ENCODE measurements at places on chromosomes 3 and 15.

DNA sequence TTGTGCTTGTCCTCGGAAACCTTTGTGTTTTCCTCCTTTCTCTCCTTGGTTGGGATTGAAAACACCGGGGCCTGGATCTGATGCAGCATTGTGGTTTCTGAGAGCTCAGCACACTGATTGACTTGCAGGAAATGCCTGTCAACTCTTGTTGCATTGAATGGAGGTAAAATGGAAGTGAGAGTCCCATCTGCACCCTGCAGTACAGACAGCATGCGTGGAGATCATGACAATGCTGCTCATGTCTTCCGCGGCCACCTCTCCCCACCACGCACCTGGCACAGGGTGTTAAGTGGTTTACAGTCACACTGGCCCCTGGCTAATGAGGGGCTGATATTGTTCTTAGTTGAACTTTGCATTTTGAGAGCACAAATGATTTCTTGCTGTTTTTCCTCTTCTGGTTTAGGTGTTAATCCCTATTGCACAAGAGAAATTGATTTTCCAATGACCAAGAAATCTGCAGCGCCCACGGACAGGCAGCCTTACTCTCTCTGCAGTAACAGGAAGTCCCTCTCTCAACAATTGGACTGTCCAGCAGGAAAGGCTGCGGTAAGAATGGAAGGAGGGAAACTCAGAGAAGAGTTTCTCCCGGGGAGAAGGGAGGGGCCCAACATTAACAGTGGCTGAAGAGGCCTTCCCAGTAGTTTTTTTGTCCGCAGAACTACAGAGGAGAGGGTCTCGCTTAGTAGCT, 58.5 kb downstream of the STARD5 start:
- DNase-seq, result no peak

GRCh38 chr15:41967506-41968206, 4.7 kb downstream of the EHD4 start:
- no peak for DNase-seq

DNA sequence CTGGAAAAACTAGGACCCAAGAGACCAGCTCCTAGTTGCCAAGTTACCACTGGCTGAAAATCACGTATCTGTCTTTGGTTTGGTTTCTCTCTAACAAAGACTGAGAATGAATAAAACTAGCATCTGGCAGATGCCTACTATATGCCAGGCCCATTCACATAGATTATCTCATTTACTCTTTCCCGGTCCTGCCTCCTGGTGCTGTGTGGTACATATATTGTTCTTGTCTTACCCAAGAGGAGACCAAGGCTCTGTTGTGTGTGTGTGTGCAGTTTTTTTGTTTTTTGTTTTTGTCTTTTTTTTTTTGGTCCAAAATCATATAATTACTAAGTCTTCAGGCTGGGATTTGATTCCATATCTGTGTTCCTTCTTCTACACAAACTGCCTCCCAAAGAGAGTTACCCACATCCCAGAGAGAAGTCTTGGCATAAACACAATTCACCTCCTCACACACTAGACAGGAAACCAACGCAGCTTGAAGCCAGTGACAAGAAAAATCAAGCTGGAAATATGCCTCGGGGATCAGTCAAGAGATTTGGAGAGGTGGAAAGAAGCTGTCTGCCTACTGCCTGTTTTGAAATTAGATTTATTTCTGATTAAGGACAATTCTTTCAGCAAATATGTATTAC, 891 bp downstream of the AHSG start:
- DNase-seq, result no peak

DNA sequence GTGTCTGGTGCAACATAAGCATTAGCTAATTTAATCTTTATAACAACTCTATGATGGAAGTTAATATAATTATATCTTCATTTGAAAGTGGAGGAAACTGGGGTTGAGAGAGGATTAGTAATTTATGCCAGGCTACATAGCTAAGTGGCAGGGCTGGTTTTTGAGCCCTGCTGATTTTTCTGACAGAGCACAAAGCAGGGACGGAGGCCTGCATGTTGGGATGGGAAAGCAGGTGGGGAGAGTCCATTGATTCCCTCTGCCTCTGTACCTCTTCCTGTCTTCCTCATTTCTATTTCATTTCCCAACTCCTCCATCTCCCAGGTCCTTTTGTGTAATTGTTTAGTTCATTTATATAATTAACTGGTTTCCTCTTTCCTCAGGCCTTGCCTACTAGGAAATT, 251.6 kb upstream of the ZPLD1 start:
- no peak for DNase-seq

DNA sequence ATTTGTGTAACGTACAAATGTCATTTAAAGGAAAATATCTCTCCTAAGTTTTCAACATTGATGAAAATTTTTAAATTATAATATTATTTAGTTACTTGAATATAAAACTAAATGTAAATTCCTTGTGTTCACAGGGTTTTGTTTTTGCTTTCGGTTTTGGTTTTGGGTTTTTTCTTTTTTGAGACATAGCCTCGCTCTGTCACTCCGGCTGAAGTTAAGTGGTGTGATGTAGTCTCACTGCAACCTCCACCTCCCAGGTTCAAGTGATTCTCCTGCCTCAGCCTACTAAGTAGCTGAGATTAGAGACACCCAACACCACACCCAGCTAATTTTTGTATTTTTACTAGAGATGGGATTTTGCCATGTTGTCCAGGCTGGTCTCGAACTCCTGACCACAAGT, 79.3 kb upstream of the TCF12 start:
- DNase-seq, result no peak
